EL (cell line): ENCODE measurements at places on chromosomes 4 and X.

- DNase-seq, result no peak
These were observed 212.5 kb upstream of the NDST3 start for GRCh38 chr4:117821834-117822233.

GRCh38 chr4:147328756-147329446 lies 152.0 kb upstream of the EDNRA start:
- no peak for DNase-seq

GRCh38 chr4:94076498-94076897 lies 131.2 kb upstream of the SMARCAD1 start:
- no peak for DNase-seq

- peak; percentile 59 for DNase-seq
These were observed 4.1 kb upstream of the UGT2B7 start for GRCh38 chr4:69092190-69092589.

DNA sequence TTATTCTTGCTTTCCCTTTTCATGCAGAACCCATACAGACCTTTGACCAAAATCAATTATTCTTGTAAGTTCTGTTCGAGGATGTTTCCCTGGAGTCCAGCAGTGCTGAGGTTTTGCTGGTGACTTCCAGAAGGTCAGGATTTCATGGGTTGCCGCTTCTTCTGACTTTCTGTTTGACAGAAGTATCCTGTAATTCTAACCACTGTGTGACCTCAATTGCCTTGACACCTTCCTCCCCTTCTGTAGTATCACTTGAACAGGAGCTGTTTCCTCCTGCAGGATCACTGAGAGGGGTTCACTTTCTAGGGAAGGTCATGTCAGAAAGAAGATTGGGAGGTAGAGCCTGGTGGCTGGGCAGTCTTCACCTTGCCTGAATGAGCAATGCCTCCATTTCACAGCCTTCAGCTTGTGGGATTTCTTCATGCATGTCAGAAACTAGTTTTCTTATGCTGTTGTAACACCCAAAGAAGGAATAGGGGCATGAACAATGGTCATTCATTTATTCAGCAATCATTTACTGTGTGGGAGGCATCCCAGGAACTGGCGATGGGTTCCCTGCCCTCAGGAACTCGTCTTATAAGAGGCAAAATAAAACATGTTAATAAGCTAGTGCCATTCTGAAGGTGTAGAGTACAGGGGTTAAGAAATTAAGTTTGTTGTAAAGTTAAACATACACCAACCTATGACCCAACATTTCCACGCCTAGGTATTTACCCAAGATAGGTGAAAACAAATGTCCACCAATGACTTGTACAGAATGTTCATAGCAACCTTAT lies 205.9 kb downstream of the SOWAHB start:
- no peak for DNase-seq

DNA sequence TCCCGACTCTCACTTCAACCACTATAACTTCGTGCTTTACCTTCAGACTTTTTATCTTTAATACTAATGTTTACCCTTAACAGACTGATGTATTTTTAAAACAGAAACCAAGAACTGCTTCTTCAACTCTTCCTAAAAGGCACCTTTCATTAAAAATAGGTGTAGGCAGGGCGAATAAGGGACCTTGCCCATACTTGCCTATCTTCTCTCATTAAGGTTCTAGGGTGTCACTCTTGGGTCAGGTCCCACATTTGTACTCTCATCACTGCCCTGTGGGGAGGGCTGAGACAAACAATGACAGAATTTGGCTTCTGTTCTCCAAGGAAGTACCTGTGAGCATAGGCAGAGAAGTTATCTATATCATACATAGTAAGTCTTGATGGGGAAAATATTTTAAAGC lies 69.7 kb downstream of the ANKRD50 start:
- DNase-seq, result no peak

DNA sequence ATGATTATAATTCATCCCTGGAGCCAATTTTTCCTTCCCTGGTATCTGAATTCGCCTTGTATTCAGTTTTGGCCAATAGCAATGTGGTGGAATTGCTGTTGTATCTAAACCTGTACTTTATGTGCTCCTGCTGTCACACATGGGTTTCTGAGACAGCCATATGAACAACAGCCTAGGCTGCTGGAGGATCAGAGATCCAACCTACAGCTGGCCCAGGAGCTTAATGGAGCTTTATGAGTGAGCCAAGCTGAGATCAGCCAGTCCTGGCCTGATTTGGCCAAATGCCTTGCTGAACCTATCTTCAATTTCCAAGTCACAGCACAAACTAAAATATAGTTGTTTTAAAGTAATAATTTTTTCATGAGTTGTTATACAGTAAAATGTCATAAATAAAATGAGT lies 1071.5 kb downstream of the PCDH7 start:
- no peak for DNase-seq

GRCh38 chr4:6655924-6656323 lies 15.4 kb downstream of the MRFAP1 start:
- DNase-seq, result no peak
